Germinal center (tissue), 1 donor: ENCODE measurements at places on chromosomes 13 and 19.
A peak's percentile ranks its signal among the peaks of the same experiment; 100 is the strongest.

- no peak for DNase-seq
Measured at GRCh38 chr13:53074114-53074513, 45.5 kb downstream of the OLFM4 start.

GRCh38 chr13:67353031-67353430 is 122.9 kb upstream of the PCDH9 start:
- no peak for DNase-seq

- DNase-seq: no peak
Measured at GRCh38 chr13:44516771-44517170, 59.4 kb downstream of the TSC22D1 start.

DNA sequence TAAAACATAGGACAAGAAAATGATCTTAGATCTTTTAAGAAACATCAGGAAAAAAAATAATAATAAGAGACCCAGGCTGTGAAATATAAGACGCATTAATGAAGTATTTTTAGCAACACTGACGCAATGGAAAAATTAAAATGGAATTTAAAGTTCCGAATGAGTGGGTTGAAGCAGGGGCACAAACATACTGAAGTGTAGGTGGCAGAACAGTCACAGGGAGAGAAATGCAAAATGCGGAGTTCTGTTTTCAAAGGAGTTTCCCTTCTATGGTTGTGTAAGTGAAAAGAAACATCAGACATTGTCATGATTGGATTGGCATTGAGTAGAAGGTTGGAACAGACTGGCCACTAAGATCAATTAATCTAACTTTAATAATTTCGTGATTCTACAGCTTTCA is 159.8 kb downstream of the CYSLTR2 start:
- no peak for DNase-seq

- DNase-seq: no peak
Measured at GRCh38 chr13:27794921-27795717, 2.8 kb downstream of the GSX1 start.

GRCh38 chr13:24128962-24129361 is 31.6 kb upstream of the SPATA13 start:
- DNase-seq: no peak

GRCh38 chr19:27744926-27745768 is 1467.8 kb downstream of the UQCRFS1 start:
- DNase-seq: no peak

DNA sequence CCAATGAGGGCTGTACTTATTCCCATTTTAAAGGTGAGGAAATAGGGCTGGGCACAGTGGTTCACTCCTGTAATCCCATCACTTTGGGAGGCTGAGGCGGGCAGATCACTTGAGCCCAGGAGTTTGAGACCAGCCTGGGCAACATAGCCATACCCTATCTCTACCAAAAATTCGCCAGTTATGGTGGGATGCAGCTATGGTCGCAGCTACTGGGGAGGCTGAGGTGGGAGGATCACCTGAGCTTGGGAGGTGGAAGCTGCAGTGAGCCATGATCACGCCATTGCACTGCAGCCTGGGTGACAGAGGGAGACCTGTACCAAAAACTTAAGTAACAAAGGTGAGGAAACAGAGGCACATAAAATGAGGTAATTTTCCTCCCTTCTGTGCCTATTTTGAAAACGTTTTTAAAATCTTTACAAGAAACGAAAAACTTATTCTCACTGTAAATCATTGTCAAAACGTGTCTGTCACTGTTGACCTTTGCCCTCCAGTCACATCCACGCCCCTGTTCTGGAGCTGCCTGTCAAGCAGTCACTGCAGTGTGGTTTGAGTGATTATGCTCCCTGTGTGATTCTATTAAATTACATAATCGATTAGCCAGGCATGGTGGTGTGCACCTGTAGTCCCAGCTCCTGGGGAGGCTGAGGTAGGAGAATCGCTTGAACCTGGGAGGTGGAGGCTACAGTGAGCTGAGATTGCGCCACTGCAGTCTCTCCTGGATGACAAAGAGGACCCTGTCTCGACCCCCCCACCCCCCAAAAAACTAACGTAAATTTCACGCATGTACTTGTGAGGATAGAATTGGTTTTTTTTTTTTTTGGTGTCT is 12.5 kb downstream of the NOP53 start:
- DNase-seq: no peak

DNA sequence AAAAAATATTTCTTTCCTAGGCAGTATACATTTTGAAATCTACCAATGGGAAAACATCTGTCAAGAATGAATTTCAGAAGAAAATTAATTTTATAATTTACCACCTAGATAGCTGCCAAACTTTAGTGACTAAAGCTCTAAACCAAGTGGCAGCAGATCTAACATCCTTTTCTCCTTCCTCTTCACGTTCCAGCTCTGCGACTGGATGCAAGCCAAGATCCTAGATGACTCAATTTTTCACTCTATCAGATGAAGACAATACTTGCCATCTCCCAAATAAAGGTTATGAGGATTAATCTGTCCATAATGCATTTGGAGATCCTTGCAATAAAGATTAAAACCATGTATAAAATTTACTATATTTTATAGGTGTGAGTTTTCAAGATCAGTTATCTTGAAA is 66.7 kb upstream of the MIR17HG start:
- DNase-seq: no peak

DNA sequence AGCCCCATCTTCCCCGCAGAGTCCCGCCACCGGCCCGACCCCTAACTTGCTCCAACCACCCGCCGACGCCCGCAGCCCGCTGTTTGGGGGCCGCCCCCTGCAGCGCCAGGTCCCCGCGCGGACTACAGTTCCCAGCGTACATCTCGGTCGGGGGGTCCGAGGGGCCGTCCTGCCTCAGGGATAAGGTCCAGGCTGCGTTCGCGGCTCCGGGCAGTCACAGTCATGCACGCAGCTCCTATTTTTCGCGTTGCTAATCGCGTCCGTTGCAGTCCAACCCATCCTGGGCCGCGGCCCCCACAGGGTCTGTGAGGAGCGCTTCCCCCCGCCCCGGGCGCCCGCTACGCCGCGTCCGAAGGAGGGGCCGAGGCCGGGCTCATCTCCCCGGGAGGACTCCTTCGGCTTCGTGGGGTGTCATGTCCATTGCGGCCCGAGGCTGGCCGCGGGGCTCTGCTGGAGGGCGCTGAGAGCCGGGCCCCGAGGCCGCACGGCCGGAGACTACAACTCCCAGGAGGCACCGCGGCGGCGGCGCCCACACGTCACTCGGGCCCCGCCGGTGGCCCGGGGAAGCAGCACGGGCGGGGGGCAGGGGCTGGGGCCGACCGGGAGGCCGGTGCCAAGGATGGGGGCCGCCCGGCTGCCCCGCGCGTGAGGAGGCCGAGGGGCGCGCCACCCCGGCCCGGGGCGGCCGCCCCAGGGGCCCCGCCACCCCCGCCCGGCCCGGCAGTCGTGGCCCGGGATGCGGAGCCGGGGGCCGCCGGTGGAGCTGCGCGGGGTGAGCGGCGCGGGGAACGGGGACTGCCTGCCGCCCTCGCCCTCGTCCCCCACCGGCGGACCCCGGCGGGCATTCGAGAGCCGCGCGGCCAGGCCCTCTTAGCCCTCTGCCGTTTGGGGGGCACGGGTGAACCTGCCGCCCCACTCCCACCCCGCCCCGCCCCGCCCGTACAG is at the start of gene MAP3K10:
Gene MAP3K10 (plus strand): TSS at position 536 of the 945 bp plus-strand sequence. CDS start 606 bp downstream, outside the sequence.
- DNase-seq: peak; percentile 85

- no peak for DNase-seq
Measured at GRCh38 chr13:46607768-46608564, 55.0 kb downstream of the LRCH1 start.

- no peak for DNase-seq
Measured at GRCh38 chr13:31518645-31519044, 220.7 kb upstream of the RXFP2 start.

GRCh38 chr19:58563034-58563573 is 4.7 kb upstream of the UBE2M start:
- DNase-seq: peak; percentile 69

- no peak for DNase-seq
Measured at GRCh38 chr13:44697058-44697457, 120.9 kb upstream of the TSC22D1 start.

GRCh38 chr13:77457966-77458365 is 77.5 kb upstream of the SCEL start:
- no peak for DNase-seq

- no peak for DNase-seq
Measured at GRCh38 chr13:111947026-111947810, 119.7 kb upstream of the SOX1 start.
